IMR-90 (cell line): ENCODE measurements at places on chromosomes 1 and 21. TPM values are rescaled to one million over a fixed set of nuclear protein-coding genes. Genes with fewer than 3 reads are reported as not detected.

DNA sequence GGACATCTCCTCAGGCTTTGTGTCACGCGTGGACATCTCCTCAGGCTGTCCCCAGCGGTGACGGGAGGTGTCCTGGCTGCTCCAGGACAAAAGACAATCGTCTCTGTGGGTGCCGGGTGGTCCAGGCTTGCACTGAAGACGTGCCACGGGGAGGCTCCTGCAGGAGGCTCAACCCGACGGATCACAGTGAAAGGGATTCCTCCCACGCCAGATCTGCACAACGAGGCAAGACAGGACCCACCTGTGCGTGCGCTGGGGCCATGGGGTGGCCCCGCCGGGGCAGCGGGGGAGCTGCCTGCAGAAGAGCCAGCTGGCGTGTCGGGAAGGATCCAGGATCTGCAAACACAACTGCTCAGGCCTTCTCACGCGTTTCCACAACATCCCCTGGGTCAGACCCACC is 18.8 kb upstream of the ARHGEF16 start:
- no peaks in the 10 kb centered on the region for H3K36me3 ChIP-seq
- H3K4me1 ChIP-seq = no peaks in the 10 kb centered on the region
- no peak overlapping the region for H3K27ac ChIP-seq
- H3K4me3 ChIP-seq = no peak overlapping the region
- H3K27me3 ChIP-seq = peaks cover 6% of the 10 kb centered on the region; the same call in 1 of the 2 replicates
- no peak for DNase-seq

DNA sequence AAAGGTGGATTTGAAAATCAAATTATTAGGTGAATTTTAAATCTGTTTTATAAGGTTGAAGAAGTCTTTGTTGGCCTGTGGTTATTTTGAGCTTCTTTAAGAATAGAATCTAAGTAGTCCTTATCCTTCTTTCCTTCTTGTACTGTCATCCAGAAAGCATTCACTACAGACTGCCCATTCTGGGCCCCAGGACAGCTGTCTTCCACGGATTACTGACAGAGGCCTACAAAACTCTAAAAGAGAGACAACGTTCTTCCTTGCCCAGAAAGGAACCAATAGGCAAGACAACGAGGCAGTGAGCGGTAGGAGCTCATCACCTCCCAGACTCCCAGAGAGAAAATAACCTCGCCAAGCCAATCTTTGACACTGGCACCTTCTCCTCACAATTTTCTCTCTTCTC is 24.4 kb upstream of the PIGC start:
- H3K27me3 ChIP-seq = peaks cover 10% of the 10 kb centered on the region
- H3K4me1 ChIP-seq = no peaks in the 10 kb centered on the region
- DNase-seq = no peak
- no peaks in the 10 kb centered on the region for H3K36me3 ChIP-seq
- no peak overlapping the region for H3K27ac ChIP-seq
- H3K4me3 ChIP-seq = no peak overlapping the region

- H3K4me3 ChIP-seq = no peak overlapping the region
- no peak overlapping the region for H3K27ac ChIP-seq
- H3K4me1 ChIP-seq = peaks cover 2% of the 10 kb centered on the region; the same call in 1 of the 2 replicates
- H3K27me3 ChIP-seq = no peaks in the 10 kb centered on the region
Observed at GRCh38 chr1:8831340-8831739, 13.9 kb upstream of the RERE start.

GRCh38 chr1:212207118-212207517 is 78.1 kb upstream of the PPP2R5A start:
- H3K27me3 ChIP-seq = peaks cover 4% of the 10 kb centered on the region; the same call in 1 of the 2 replicates
- no peaks in the 10 kb centered on the region for H3K36me3 ChIP-seq
- DNase-seq = no peak
- no peaks in the 10 kb centered on the region for H3K4me1 ChIP-seq
- no peak overlapping the region for H3K4me3 ChIP-seq

GRCh38 chr1:150551051-150551783 is 2.0 kb downstream of the ADAMTSL4 start:
- H3K4me3 ChIP-seq = no peak overlapping the region

GRCh38 chr1:145963265-145964019 is 933 bp downstream of the ANKRD34A start:
- H3K27ac ChIP-seq = peak overlapping the region; percentile 76
- DNase-seq = peak; percentile 85
- peaks cover 28% of the 10 kb centered on the region for H3K4me1 ChIP-seq

Gene VAV3
- total RNA-seq = 0.18 and 0.28 TPM in 2 replicates

Gene LHX8
- total RNA-seq = not detected in 2 replicates

Gene KCNN3
- not detected in 2 replicates for total RNA-seq

GRCh38 chr1:91768786-91769725 is 116.9 kb downstream of the TGFBR3 start:
- H3K36me3 ChIP-seq = peaks cover 2% of the 10 kb centered on the region; the same call in 1 of the 2 replicates
- peak; percentile 80 for DNase-seq
- no peak overlapping the region for H3K4me3 ChIP-seq

DNA sequence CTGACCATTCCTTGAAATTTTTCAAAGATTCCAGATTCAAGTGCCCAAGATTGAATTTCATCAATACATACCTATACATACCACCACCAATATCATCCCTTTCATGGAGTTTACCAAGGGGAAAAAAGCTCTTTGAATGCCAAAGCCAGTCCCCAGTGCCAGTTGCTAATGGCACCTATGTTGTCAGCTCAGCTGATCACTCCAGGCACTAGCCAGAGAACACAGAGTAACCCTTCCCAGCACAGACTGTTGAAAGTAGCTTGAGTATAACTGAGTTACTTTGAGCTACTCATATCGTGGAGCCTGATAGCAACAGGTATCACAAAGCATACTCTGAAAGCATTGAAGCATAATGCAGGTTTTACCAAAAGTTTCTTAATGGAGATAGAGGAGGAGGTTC is 133.9 kb upstream of the NFIA start:
- no peak overlapping the region for H3K4me3 ChIP-seq
- no peaks in the 10 kb centered on the region for H3K4me1 ChIP-seq
- H3K36me3 ChIP-seq = no peaks in the 10 kb centered on the region
- H3K27me3 ChIP-seq = no peaks in the 10 kb centered on the region; the same call in 1 of the 2 replicates
- DNase-seq = no peak

GRCh38 chr1:66250478-66250877 is 283.5 kb upstream of the SGIP1 start:
- no peak for DNase-seq
- H3K36me3 ChIP-seq = no peaks in the 10 kb centered on the region
- H3K27ac ChIP-seq = no peak overlapping the region
- H3K27me3 ChIP-seq = no peaks in the 10 kb centered on the region

- DNase-seq = no peak
- no peak overlapping the region for H3K4me3 ChIP-seq
- no peak overlapping the region for H3K27ac ChIP-seq
- H3K36me3 ChIP-seq = no peaks in the 10 kb centered on the region
- no peaks in the 10 kb centered on the region for H3K27me3 ChIP-seq
Observed at GRCh38 chr21:35504951-35505466, 455.9 kb upstream of the RUNX1 start.

Gene WNT4
- not detected in 2 replicates for total RNA-seq

DNA sequence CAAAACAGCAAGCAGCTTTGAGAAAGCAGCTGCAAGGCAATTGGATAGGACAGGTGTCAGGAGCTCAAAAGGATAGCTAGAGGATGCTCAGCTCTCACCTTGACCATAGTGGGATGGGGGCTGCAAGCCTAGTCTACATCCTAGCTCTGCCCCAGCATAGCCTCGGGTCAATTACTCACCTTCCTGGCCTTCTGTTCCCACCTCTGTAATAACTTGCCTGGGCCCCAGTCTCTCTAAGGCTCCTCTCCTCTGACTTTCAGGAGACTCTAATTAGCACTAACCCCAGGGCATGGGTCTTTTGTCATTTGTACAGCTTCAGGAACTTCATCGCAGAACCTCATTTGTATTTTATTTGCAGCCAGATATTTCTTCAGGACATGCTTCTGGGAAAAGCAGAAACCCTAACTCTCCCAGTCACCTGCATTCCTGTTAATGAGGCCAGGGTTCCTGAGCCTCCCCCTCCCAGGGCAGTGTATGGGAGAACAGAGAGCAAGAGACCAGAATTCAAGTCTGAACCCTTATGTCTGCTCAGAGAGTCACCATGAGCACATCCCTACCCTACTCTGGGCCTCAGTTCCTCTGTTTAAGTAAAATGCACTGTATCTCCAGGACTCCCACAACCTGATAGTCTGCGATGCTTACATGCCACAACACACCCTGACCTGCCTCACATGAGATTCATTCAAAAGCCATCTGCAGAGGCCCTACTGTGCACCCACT is 108.1 kb downstream of the MATN1 start:
- H3K27ac ChIP-seq = no peak overlapping the region
- no peak for DNase-seq
- no peaks in the 10 kb centered on the region for H3K4me1 ChIP-seq

Gene HRNR
- total RNA-seq = not detected in 2 replicates

GRCh38 chr21:15063081-15063813 is 1.6 kb downstream of the NRIP1 start:
- no peaks in the 10 kb centered on the region for H3K27me3 ChIP-seq
- H3K4me3 ChIP-seq = peak overlapping the region; percentile 99
- peak; percentile 18 for DNase-seq
- H3K36me3 ChIP-seq = no peaks in the 10 kb centered on the region
- no peaks in the 10 kb centered on the region; the same call in 1 of the 2 replicates for H3K4me1 ChIP-seq
- H3K27ac ChIP-seq = peak overlapping the region; percentile 94

Gene PDE9A
- total RNA-seq = 0.56 and 0.90 TPM in 2 replicates

Gene PTGER3
- under 0.01 TPM in 1 of 2 replicates, not detected in the other for total RNA-seq

- H3K4me3 ChIP-seq = no peak overlapping the region
- no peaks in the 10 kb centered on the region for H3K36me3 ChIP-seq
- H3K27me3 ChIP-seq = no peaks in the 10 kb centered on the region
- H3K4me1 ChIP-seq = no peaks in the 10 kb centered on the region
- H3K27ac ChIP-seq = no peak overlapping the region
Observed at GRCh38 chr21:8989261-8989711, 1532.1 kb upstream of the TPTE start.

DNA sequence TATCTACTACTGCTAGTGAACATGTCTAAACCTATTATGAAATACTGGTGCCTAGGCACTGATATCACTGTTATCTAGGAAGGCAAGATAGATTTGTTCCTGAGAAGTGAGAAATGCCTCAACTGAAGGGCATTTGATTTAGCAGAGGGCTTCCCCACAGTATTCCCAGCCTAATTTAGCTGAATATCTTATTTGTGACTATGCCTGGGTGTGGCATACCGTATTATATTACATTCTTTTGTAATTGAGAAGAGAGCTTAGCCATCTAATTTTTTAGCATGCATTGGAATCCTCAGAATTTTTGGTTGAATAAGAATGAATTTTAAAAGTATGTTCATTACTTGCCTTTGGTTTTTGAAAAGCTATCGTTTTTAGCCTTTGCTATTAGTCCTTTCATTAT is 99.1 kb downstream of the ZP4 start:
- no peak overlapping the region for H3K4me3 ChIP-seq
- H3K27me3 ChIP-seq = no peaks in the 10 kb centered on the region
- no peak overlapping the region for H3K27ac ChIP-seq
- H3K36me3 ChIP-seq = no peaks in the 10 kb centered on the region

DNA sequence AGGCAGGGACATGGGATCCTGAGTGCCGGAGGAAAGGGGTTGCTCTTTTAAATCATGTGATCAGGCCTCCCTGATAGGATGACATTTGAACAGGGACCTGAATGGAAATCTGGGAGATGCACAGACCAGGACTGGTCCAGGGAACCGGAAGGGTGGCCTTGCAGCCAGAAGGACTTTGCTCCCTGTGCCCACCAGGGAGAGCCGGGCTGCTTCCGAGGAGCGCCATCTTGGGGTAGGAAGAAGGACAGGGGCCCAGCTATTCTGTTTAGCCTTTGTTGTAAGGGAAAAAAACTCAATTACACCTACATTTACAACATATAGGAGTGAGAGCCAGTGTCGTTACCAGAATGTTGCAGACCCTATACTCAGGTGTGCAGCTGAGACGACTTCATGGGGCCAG is 5.5 kb downstream of the KLHDC7A start:
- H3K4me1 ChIP-seq = no peaks in the 10 kb centered on the region
- no peaks in the 10 kb centered on the region for H3K36me3 ChIP-seq
- DNase-seq = no peak

Gene MROH7
- total RNA-seq = not detected in 2 replicates

GRCh38 chr1:247936415-247936814 is 11.7 kb downstream of the OR2AJ1 start:
- H3K4me1 ChIP-seq = no peaks in the 10 kb centered on the region
- H3K36me3 ChIP-seq = no peaks in the 10 kb centered on the region
- H3K4me3 ChIP-seq = no peak overlapping the region
- no peaks in the 10 kb centered on the region for H3K27me3 ChIP-seq

Gene LRRC71
- total RNA-seq = not detected in 2 replicates

GRCh38 chr1:79380078-79380477 is 373.5 kb upstream of the ADGRL4 start:
- no peaks in the 10 kb centered on the region for H3K4me1 ChIP-seq
- H3K4me3 ChIP-seq = no peak overlapping the region
- H3K27me3 ChIP-seq = no peaks in the 10 kb centered on the region
- no peak overlapping the region for H3K27ac ChIP-seq
- no peaks in the 10 kb centered on the region for H3K36me3 ChIP-seq

DNA sequence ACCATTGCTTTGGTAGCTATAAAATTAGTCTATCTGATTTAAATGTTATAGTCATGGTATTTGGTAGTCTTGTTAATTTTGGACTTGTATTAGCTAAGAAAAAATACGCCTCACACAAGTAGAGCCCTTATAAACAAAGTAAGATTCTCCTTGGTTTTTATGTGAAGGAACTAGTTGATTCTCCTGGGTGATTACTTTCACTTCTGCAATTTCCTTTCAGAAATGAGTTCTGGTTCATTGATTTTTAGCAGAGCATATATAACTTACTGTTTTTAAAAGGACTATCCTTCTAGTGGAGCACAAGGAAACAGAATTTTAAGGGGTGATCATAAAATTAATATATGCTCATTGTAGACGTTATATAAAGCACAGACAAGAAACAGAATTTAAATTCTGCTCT is 120.1 kb downstream of the BACH1 start:
- no peaks in the 10 kb centered on the region for H3K4me1 ChIP-seq
- H3K27ac ChIP-seq = no peak overlapping the region
- DNase-seq = no peak
- no peak overlapping the region for H3K4me3 ChIP-seq
- no peaks in the 10 kb centered on the region for H3K27me3 ChIP-seq
- H3K36me3 ChIP-seq = no peaks in the 10 kb centered on the region

DNA sequence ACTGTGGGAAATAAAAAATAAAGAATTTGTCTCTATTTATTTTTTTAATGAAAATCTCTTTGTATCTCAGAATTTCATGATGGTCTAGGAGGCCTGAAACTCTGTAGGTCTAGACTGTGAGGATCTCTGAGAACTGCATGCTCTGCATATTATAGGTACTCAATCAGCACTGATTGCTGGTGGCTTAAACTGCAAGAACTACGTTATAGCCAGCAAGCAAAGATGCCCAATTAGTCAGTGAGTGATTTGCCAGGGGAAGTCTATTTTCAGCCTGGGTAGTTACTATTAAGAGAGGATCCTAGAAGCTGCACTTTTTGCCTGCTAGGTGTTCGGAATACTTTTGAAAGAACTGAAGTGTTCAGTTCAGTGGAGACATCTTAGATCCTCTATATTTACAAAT is 87.4 kb downstream of the GPR52 start:
- DNase-seq = peak; percentile 56
- no peak overlapping the region for H3K4me3 ChIP-seq
- no peak overlapping the region for H3K27ac ChIP-seq
